ENCODE measurements at places on chromosomes 4 and X. TPM values are rescaled to one million over a fixed set of nuclear protein-coding genes. Genes with fewer than 3 reads are reported as not detected.

DNA sequence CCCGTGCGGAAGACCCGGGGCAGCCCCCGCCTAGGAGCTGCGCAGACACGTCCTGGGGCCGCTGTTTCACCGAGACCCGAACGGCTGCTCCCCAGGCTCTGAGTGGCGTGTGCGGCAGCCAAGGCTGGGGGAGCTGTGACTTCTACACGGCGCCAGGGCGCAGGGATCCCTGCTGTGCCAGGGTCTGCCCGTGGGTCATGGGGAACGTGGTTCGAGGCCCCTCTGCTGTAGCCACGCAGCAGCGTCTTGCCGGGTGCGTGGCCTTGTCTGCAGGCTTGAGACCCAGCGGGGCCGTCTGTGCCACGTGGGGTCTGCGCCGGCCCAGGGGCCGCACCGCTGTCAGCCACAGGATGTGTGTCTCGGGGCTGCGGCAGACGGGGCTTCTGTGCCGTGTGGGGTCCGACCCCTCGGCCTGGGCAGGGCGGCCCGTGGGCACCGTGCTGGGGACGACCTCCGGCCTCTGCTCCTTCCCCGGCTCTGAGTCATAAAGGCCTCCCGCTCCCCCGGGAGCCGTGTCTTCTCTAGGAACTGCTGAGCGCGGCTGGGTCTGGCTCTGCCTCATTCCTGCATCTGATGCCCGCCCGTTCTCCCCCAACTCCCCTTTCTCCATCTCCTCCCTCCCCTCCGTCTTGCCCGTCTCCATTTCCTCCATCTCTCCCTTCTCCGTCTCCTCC is 12.7 kb upstream of the GTPBP6 start:
- DNase-seq: no peak

Gene COL4A6
- total RNA-seq: 1.3 TPM

DNA sequence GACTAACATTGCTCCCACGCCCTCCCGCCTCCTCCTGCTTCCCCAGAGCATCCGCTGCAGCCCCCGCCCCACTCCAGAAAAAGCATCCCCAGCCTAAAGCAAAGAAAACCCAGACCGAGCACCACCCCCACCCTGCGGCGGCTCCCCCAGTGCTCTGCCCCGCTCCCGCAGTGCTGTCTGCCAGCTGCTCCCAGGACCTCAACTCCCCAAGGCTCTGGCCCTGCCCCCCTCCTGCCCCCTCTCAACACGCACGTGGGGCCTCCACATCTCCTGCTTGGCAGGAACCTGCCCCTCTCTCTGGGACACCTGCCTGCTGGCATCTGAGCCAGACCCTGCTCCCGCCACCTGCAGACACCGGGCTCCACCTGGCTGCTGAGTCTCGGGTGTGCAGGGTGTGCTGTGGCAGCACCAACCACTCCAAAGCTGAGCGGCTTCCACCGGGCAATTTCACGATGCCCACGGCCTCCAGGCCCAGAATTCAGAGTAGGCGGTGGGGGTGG is 79.4 kb downstream of the FAM53A start:
- DNase-seq: no peak

Gene UGT2A1
- total RNA-seq: not detected

Gene PHOX2B
- not detected for total RNA-seq

GRCh38 chr4:4415107-4415805 is 28.4 kb downstream of the NSG1 start:
- no peak for DNase-seq

- no peak for DNase-seq
Observed at GRCh38 chr4:156595041-156595440, 376.6 kb downstream of the PDGFC start.

DNA sequence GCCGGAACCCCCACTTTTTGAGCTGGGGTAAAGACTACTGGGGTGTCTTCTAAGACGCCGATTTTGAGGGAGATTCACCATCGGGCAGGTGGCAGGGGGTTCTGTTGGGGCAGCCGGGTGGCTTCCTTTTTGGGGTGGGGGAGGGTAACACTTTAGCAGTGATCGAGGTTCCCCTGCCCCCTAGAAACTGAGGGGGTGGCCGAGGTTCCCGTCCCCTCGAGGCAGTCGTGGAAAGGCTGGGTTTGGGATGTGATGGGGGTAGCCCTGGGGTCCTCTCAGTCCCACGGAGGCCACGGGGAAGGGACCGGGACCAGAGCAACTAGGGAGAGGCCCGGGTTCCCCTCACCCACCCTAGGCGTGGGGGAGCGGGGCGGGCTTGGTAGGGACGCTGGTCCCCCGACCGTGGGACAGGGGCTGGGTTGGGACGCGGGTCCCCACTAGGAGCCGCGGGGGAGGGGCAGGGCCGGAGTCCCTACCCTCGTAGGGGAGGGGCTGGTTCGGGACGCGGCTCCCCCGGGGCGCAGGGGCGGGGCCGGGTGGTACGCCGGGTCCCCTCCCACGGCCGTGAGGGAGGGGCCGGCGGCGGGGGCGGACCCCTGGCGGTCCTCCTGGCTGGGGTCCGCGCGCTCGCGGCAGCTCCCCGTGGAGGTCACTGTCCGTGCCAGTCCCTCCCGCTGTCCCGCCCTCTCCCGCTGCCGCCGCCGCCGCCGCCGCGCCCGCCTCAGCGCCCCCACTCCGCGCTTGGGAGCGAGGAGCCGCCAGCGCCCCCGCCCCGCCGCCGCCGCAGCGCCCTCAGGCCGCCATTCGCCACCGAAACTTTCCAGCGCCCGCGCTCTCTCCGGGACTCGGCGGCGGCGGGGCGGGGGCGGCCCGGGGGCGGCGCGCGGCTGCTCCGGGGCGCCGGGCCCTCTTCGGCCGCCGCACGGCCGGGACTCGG is at the start of gene TBL1X:
TBL1X (plus strand) TSS at position 624 of the 937 bp plus-strand sequence. CDS start 188,529 bp downstream, outside the sequence.
- DNase-seq: no peak

GRCh38 chr4:90183254-90183653 is 56.1 kb downstream of the CCSER1 start:
- no peak for DNase-seq

DNA sequence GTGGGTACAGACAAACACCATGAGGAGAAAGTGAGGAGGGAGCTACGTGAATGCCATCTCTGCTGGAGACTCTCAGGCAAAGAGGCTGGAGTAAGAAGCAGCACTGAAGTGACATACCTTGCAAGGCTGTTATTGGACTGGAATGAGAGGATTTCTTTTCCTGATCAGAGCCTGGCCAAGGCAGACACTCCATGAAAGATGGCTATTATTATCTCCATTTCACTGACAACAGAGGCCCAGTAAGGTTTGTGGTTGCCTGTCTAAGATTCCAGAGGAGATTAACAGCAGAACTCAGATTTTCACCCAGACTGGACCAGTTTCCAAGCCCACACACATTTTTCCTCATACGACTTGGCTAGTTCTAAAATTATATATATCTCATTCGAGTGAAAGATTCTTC is 162.0 kb upstream of the EOLA2 start:
- no peak for DNase-seq

Gene AFP
- not detected for total RNA-seq

Gene NAP1L3
- 14.0 TPM for total RNA-seq

GRCh38 chrX:141341341-141341740 is 99.0 kb upstream of the SPANXC start:
- DNase-seq: no peak

Gene FAT4
- total RNA-seq: 83.7 TPM

DNA sequence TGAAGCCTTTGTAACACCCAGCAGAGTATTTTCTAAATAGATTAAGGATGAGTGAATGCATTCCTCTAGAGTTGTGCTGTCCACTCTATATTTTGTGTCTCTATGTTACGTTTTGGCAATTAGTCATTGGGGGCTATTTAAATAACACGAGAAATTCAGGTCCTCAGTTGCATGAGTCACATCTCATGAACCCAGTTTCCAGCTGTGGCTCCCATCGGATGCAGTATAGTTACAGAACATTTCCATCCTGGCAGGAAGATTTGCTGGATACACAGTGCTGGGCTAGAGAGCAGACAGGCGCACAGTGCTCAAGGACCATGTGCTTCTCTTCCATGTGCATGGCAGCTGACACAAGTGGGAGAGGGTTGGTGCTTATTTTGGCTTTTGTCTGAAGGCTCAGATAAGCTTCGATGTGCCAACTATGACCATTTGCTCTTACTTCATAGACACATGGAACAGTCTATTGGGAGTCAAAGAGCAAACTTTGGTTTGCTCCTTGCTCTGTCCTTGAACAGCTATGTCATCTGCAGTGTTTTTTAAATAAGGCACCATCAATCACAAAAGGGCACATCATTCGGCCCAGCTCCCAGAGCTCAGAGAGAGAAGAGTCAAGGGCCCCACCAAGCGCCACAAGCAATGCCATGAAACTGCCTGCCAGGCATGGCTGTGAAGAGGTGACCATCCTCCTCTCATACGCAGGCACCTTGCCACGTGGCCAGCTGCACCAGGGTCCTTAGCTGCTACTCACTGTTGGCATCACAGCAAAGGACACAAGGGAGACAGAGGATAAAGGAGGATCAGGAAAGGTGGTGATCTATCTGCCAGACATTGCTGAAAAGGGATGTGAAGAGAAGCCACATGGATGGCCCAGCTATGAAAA is 8.1 kb upstream of the STS start:
- DNase-seq: no peak

DNA sequence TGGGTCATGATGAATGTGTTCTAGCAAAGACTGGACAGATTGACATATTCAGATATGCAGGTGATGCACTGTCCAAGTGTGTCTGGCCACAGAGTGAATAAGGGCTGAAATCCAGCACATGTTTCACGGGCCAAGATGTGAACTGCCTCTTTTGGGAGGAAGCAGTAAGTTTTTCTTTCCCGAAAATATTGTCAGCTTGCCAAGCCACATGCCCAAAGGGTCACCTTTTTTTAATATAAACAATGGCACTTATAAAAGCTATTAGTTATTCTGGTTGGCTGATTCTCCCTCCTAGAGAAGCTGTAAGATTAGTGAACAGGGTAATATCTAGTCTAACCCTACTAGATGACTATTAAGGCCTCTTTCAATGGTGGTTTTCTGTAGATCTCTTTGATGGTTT is 1.5 kb upstream of the EDNRA start:
- no peak for DNase-seq

Gene RBM46
- total RNA-seq: not detected

Gene WDFY3
- total RNA-seq: 116 TPM

DNA sequence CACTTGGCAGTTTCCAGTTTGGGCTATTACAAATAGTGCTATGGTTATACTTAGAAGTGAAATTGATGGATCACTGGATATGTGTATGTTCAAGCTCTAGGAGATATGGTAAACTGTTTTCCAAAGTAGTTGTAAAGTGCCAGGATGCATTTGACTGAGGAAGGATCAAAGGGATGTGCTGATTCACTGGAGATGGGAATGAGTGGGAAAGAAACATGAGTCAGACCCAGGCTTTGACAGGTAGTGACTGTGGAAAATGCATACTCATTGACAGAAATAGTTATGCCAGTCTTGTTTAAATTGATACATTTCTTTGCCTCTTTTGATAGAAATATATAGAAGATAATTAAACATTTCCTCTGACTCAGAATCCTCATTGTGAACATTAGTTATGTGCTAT is 77.9 kb downstream of the CEP135 start:
- DNase-seq: no peak

DNA sequence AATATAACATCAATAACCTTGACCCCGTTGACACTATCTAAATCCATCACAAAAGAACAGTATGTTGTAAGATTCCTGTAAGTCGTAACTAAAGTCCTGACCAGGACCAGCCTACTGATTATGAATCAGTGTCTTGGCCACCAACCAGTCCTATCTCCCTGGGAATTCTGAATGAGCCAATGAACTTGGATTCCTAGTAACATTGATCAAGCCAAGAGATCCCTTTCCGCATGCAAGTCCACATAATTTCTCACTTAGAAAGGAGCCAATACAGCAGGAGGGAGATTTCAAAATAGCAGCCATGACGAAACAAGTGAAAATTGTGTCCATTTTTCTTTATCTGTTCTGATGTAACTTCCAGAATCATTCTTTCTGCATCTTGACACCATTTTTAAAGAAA is 9.5 kb downstream of the XPNPEP2 start:
- no peak for DNase-seq

GRCh38 chrX:106927700-106928099 is 7.5 kb downstream of the CLDN2 start:
- no peak for DNase-seq
